ENCODE measurements at places on chromosomes 7 and 10. TPM values are rescaled to one million over a fixed set of nuclear protein-coding genes. Genes with fewer than 3 reads are reported as not detected.

NPY4R gene
- total RNA-seq, result not detected

PNLIPRP1 gene
- not detected for total RNA-seq

DNA sequence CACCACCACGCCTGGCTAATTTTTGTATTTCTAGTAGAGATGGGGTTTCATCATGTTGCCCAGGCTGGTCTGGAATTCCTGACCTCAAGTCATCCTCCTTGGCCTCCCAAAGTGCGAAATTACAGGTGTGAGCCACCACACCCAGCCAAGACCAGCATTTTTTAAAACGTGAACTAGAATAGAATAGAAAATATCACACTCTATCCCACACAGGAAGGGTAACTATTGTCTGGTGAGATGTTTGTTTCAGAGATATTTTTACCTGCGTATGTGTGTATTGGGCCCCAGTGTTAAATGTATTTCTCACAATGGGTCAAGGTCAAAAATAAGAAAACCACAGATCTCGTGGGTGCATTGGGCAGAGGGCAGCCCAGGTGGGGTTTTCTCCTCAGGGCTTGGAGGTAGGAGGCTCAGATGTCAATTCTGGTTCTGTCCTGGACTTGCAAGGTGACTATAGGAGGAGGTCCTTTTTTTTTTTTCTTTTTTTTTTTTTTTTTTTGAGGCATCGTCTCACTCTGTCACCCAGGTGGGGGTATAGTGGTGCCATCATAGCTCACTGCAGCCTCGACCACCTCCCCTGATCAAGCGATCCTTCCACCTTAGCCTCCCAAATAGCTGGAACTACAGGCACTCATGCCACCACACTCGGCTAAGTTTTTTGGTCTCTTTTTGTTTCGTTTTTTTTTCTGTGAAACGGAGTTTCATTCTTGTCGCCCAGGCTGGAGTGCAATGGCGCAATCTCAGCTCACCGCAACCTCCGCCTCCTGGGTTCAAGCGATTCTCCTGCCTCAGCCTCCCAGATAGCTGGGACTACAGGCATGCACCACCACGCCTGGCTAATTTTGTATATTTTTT, 19.0 kb downstream of the SH2B2 start:
- DNase-seq, result no peak

- DNase-seq, result no peak
These were observed 7.1 kb upstream of the NOD1 start for GRCh38 chr7:30485667-30486066.

H2BK1 gene
- total RNA-seq, result not detected

All from liver (tissue), 10 donors.